ENCODE measurements at places on chromosomes 3 and 15.

- H3K4me1 ChIP-seq: no peaks in the 10 kb centered on the region
- H3K27ac ChIP-seq: no peak overlapping the region
- H3K27me3 ChIP-seq: no peaks in the 10 kb centered on the region
- no peak overlapping the region for H3K4me3 ChIP-seq
- no peak for DNase-seq
- H3K36me3 ChIP-seq: no peaks in the 10 kb centered on the region
These were observed 78.4 kb downstream of the NEK10 start for GRCh38 chr3:27290760-27291159.

DNA sequence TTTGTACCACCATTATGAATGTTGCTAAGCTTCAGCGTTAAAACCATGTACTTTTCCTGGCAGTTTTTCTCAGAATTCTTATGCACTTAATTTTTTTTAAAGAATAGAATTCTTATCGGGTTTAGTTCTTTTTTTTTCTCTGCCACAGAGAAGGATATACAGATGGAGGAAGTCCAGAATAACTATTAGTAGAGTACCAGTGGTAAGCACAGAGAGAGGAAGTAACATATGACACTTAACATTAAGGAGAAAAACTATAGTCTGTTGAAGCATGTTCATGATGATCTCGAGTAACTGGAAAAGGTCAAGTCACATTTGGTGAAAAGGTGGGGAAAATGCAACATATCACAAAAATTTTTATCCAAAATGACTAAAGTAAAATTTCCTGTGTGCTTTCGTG, 68.9 kb downstream of the RNF13 start:
- H3K27me3 ChIP-seq: no peaks in the 10 kb centered on the region
- DNase-seq: no peak
- no peak overlapping the region for H3K27ac ChIP-seq
- no peak overlapping the region for H3K4me3 ChIP-seq
- no peaks in the 10 kb centered on the region for H3K4me1 ChIP-seq

DNA sequence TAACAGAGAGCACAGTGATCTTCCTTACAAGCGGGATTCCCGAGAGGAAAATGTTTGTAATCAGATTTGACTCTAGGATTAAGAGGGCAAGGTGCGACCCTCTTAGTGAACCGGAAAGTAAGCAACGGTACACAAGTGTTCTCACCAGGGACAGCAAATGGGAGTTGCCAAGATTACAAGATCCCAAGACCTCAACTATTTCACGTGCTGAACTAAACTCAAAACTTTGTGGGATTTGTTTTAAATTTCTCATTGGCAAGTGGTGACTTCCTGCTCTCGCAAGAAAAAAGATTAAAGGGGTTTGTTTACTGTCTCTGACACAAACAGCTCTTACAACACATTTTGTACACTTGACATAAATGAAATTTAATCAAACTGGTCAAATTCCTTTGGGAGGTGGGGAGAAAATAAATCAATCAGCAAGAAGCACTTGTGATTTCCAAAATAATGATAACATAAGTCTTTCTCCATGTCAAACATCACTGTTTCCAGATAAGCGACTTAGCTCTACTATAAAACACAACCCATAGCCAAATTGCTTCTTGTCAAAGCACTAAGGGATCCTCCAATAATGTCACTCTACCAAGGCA, 2.2 kb upstream of the PGPEP1L start:
- no peak for DNase-seq
- H3K36me3 ChIP-seq: no peaks in the 10 kb centered on the region
- peaks cover 3% of the 10 kb centered on the region for H3K4me1 ChIP-seq
- no peak overlapping the region for H3K4me3 ChIP-seq
- no peak overlapping the region for H3K27ac ChIP-seq

GRCh38 chr3:178623666-178624255, 87.5 kb downstream of the KCNMB2 start:
- no peak for DNase-seq
- H3K27me3 ChIP-seq: no peaks in the 10 kb centered on the region
- H3K4me3 ChIP-seq: no peak overlapping the region
- H3K4me1 ChIP-seq: no peaks in the 10 kb centered on the region

DNA sequence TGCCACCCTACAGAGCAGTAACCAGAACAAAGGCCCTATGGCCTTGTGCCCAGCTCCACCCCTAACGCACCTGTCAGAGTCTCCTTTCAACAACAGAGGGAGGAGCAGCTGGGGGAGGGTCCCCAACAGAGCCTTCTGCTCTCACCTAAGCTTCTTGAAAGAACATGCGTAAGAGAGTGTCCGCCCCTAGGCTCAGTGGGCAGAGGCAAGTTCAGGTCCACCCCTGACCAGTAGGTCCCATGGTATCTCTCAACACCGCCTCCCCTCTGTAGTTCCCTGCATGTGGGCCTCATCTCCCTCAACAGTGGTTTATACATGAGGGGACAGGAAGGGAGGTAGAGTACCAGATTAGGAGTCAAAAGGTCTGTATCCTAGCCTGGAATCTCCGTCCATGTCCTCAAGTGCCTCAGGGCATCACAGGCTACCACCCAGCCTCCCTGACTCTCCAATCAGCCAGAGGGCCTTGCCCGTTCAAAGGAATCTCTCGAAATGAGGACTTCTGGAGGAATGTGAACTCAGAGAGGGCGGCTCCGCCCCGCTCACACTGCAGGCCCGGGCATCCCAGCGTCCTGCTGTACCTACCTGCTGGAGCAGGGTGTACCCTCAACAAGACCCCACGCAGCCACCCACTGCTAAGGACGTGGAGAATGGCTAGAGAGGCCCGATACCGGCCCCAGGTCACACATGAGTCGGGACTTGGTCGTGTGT, 680 bp downstream of the POC1A start:
- H3K27me3 ChIP-seq: no peaks in the 10 kb centered on the region
